NCI-H1092 (cell line): ENCODE measurements at places on chromosomes 3 and 15.

DNA sequence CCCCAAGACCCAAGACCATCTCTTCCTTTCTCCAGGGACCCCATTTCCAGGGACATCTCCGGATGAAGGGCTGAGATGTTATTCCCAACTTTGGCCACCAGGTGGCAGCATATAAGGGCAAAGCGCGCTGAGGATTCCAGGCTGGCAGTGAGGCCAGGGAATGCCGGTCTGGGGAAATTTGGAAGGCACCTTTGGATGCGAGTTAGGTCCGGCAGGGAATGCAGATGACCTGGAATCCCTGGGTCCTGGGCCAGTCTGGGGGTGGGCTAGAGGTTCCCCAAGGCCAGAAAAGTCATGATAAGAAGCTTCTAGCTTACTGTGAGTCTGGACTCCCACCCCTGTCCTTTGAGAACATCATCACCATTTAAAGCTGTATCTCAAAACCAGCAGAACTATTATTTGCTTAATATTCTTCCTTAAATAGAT is 1.6 kb upstream of the CHST13 start:
- peak; percentile 29 for DNase-seq

DNA sequence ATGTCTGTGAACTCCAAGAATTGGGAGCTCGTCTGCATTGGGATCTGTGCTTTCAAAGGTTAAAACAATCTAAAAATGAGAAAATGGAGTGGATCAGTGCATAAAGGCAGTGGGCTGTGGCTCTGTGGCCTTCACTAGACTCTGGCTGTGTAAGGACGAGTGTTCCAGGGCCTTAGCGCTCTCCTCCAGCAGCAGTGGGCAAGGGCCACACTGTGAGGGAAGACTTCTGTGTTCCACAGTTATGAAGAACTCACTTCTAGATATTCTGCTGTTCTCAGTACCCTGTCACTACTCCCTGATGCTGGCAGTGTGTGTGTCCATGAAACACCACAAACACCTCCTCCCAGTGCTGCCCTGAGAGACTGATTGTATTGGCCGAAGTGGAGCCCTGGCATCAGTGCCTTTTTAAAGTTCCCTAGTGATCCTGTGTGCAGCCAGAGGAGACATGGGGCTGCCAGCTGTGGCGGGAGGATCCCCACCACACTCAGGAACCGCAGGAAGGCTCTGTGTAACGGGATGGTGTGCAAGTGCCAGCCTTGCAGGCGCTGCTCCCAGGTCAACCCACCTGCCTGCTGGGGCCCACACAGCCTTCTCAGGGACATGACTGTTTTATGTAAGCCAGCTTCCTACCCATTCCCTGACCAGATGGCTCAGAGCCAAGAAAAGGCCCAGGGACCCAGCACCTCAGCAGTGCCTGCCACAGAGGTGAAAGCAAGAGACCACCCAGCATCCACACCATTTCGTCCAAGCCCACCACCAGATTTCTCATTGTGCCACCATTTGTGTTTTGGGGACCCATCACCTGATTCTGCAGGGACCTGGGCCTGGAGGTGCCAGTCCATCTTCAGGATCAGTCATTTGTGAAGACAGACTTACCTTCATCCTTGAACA is 40.4 kb downstream of the ABTB1 start:
- DNase-seq, result peak; percentile 49

DNA sequence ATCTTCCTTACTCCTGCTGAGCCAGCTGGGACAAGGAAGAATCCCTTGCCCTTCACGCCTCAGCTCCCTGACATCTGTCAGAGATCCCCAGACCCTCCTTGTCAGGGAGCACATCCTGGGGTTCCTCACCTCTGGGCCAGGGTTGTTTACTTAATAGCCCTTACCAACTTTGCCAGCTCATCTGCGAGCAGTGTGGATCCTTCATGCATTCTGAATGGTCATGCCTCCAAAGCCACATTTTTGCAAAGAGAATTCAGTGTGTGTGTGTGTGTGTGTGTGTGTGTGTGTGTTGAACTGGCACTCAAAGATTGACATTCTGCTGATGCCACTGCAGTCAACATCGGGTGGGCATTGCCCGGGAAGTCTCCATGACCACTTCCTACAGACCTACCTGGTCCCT is 112.6 kb downstream of the SLC49A4 start:
- no peak for DNase-seq

DNA sequence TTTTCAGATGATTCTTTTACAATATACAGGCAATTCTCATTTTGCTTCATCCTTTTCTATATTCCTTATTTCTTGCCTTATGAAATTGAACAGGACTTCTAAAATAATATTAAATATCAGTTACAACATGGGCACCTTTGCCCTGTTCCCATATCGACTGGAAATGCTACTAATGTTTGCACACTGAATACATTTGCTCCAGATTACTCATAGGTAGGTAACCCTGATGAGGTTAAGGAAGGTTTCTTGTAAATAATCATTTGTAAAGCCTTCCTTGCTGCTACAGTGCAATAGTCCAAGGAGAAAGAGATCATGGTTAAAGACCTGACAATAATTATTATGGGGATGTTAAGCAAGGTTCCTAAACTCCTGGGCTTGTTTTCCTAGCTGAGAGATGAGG is 175.5 kb downstream of the ADAMTS17 start:
- DNase-seq, result no peak

DNA sequence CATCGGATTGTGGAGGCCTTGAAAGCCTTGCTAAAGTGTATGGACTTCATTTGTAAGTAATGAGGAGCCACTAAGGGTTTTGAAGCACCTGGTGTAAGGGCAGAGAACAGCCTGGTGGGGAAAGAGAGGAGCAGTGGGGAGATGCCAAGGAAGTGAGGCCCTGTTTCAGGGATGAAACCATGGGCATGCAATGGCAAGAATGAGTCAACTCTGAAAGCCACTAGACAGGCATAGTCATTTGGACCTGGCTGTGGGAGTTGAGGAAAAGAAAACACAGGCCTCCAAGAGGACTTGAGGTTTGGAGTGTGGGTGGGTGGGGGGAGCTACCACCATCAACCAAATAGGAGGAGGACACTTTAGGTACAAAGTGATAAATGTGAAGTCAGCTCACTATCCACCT is 7.6 kb downstream of the XCR1 start:
- DNase-seq, result no peak

- peak; percentile 25 for DNase-seq
Measured at GRCh38 chr3:183085634-183086390, 13.5 kb downstream of the MCCC1 start.

GRCh38 chr3:191884132-191884531 is 423.2 kb downstream of the PYDC2 start:
- DNase-seq, result no peak

DNA sequence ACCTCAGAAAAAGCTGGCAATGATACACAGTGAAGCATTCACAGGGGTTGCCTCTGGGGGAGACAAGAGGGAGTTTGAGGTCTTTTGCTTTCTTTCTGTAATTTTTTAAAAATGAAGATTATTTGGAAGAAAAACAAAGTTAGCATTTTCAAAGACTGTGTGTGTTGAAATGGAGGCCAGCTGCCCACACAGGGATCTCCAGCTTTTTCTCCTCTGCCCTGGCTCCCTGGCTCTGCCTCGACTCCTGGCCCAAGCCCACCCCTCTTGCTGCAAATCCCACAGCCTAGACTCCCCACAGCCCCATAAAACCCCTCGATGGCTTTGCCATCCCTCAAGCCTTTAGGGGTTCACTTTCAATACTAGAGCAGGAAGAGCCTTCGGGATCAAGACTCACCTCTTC is 68.4 kb downstream of the LINGO1 start:
- DNase-seq, result no peak

DNA sequence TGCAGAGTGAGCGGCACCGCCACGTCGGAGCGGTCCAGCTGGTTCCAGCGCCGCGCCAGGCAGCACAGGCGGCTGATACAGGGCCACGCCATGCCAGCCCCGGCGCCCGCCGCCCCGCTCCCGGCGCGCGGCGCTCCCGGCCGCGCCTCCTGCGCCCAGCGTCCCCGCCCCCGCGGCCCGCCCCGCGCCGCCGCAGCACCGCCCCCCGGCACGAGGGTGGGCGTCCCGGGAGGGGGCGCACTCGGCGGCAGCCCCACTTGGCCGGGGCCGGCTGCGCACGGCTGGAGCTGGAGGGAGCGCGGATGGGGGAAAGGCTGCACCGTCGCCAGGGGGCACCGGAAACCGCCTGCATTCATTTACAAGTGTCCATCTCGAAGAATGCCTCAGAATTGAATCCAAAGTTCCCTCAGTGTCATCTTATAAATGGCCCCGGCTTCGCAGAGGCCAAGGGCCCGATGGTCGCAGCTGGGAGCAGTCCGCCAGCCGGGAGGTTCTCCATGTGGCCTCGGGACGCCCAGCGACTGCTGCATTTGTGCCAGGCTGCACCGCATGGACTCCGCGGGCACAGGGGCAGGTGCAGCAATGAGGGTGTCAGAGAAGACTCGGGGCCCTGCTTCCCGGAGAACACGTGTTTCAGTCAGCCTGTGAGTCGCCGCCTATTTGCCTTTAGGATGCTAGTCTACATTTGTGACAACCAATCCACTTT is at the start of gene MAP6D1:
Gene MAP6D1, minus strand, starts transcription at position 122 of the 706 bp plus-strand sequence. Its CDS starts 30 bp downstream, at position 92.
- DNase-seq, result no peak

GRCh38 chr15:77907824-77908751 is 169.4 kb downstream of the TBC1D2B start:
- DNase-seq, result no peak

DNA sequence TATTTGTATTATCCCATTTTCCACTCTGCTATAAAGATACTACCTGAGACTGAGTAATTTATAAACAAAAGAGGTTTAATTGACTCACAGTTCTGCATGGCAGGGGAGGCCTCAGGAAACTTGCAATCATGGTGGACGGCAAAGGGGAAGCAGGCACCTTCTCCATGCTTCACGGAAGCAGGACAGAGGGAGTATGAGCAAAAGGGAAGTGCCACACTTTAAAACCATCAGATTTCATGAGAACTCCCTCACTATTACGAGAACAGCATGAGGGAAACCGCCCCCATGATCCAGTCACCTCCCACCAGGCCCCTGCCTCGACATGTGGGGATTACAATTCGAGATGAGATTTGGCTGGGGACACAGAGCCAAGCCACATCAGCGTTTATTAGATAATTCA is 172.8 kb downstream of the NR2F2 start:
- no peak for DNase-seq

- no peak for DNase-seq
Measured at GRCh38 chr3:37940242-37940908, 50.2 kb upstream of the VILL start.

DNA sequence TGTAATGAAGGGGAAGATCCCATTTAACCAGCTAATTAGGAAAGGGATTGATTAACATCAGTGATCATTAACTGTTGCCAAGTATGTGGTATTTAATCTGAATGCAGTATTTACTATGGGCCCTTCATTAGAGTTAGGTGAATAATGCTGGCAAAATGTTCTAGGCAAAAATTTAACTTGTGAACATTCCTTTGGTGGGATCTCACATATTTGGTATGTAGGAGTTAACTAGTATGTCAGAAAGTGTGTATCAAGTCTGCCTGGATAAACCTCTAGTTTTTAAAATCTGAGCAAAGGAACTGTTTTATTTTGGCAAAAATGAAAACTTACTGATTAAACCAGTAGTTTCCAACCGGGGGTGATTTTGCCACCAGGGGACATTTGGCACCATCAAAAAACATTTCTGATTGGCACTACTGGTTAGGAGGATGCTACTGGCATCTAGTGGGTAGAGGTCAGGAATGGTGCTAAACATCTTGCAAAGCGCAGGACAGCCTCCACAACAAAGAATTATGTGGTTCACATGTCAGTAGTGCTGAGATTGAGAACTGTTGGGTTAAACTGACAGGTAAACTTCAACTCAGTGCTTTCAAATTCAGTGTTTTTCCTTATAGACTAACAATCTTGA is 22.5 kb downstream of the LRTM1 start:
- DNase-seq, result no peak

- DNase-seq, result no peak
Measured at GRCh38 chr3:116425126-116425525, 20.2 kb downstream of the LSAMP start.

DNA sequence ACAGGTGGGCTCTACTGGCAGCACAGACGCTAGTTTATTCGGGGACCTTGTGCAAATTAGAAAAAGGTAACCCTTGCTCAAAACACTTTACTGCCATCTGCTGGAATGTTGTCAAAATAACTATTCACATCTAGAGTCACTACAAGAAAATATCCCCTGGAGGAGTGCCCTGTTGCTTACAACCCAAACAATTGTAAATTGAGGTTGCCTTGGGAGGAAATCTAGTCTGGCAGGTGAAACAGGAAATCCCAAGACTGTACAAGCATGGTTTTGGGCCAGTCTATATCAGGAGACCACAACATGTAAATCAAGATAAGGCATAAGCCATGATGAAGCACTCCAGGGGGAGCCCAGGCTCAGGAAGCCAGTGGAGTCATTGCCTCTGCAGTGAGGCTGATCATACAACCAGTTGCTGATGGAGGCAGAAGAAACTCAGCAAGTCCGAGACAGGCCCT is 136.8 kb upstream of the ACP3 start:
- peak; percentile 31 for DNase-seq

DNA sequence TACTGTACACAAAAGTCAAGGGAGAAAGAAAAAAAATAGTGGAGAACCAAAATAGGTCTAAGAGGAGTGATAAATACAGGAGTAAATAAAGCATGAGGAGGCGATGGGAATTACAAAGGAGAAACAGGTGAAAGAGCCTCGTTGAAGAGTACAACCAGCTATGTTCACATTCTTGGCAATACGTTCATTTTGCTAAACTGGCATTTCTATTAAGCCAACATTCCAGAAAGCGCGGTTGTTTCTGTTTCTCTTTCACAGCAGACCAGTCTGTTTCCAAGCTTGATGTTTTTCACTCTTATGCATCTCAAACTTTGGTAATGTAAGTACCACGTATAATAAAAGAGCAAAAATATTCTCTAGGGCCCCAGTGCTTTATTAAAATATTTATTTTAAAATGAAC is 74.5 kb downstream of the NSUN3 start:
- no peak for DNase-seq

- DNase-seq, result no peak
Measured at GRCh38 chr15:62758126-62758951, 284.2 kb upstream of the TPM1 start.

DNA sequence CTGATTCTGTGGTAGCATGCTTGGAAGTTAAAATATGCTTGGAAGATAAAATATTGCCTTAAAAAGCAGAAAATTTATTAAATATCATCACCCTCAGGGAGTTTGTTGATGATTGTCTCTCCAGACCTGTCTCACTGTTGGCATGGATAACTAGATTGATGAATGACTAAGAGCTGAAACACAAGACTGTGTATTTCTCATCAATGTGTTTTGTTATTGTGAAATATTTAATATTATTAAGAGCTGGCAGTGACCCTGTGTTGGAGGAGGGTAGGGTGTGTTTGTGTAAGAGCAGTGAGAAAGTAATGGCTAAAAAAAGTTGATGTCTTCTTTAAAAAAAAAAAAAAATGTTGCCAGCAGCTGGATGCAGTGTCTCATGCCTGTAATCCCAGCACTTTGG is 82.2 kb downstream of the ITPR1 start:
- no peak for DNase-seq

DNA sequence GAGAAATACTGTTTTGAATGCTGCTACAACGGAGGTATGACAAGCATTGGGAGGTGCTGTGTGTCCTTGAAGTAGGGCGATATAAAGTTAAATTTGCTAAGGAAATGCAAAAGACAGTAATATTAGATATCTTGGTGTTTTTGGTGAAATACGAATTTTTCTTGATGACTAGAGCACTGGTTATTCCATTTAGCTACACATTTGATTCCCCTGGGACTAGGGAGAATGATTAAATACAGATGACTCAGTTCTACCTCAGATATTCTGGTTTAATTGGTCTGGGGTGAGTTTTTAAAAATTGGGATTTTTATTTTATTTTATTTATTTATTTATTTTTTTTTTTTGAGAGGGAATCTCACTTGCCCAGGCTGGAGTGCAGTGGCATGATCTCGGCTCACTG is 18.7 kb upstream of the GADL1 start:
- no peak for DNase-seq

- DNase-seq, result no peak
Measured at GRCh38 chr3:56423661-56424099, 44.6 kb downstream of the ERC2 start.

- DNase-seq, result no peak
Measured at GRCh38 chr3:97930018-97930417, 42.2 kb downstream of the RIOX2 start.
